ENCODE measurements at places on chromosomes 3 and 15.

GRCh38 chr3:117958027-117958426 is 1076.6 kb downstream of the IGSF11 start:
- no peak for DNase-seq

- no peak for DNase-seq
These were observed 31.9 kb downstream of the SEC61A1 start for GRCh38 chr3:128083980-128084674.

- no peak for DNase-seq
These were observed 42.4 kb downstream of the FBN1 start for GRCh38 chr15:48603123-48603500.

GRCh38 chr3:48039487-48040190 is 23.4 kb upstream of the MAP4 start:
- DNase-seq, result no peak

- DNase-seq, result no peak
These were observed 44.9 kb upstream of the SEC13 start for GRCh38 chr3:10365791-10366190.

GRCh38 chr3:56282341-56282740 is 185.9 kb downstream of the ERC2 start:
- no peak for DNase-seq

GRCh38 chr3:157175691-157176507 is 16.0 kb upstream of the CCNL1 start:
- DNase-seq, result no peak

- no peak for DNase-seq
These were observed 102.1 kb downstream of the VGLL4 start for GRCh38 chr3:11541321-11542303.

DNA sequence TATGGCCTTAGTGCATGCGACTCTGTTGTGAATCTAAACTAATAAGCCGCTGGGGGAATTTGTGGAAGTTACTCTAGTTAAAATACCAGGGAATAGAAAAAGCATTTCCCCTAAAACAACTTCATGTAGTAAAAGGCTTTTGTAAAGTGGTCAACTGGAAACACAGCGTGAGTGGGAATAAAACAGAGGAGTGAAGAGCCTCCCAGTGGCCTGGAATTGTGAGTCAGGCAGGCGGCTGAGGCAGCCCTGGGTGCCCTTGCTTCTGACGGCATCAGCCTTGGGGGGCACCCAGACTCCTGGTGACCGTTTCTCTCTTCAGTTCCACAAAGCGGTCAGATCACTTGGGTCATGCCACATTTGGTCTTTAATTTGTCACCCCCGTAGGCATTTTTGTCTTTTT is 108.4 kb downstream of the GHSR start:
- DNase-seq, result no peak

- DNase-seq, result no peak
These were observed 99.7 kb upstream of the LRRC3B start for GRCh38 chr3:26522919-26523318.

DNA sequence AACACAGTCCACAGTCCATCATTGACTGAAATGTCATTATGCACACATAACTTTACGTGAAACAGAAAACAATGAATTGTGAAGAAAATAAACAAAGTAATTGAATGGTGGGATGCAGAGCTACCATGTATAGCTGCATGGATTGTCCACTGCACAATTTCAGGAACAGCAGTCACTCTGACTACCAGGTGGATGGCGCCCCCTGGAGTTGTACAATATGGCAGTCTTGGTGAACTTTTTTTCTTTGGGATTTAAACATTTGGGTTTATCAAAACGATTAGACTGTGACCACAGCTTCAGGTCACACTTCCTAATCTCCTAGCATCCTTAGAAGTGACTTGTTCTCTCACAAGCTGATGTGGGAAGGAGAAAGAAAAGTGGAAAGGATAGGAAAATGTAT is 48.9 kb upstream of the TCF12 start:
- no peak for DNase-seq

- no peak for DNase-seq
These were observed 80.8 kb upstream of the SNTN start for GRCh38 chr3:63571682-63572081.

DNA sequence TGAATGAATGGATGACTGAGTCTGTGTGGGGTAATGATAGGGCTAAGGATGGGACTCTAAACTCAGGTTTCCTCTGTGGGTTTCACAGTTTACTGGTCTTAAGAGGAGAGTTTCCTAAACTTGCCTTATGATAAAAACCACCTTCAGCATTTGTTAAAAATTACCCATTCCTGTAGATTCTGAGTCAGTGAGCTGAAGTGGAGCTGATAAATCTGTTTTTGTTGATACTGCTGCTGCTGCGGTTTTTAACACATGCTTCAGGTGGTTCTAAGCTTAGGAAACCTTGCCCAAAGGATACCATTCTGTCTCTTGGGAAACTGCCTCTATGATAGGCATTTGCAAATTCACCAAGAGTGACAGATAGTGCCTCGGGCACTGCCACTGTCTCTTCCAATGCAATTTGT is 52.6 kb downstream of the MECOM start:
- DNase-seq, result no peak

GRCh38 chr15:73320619-73321180 is 48.1 kb downstream of the HCN4 start:
- DNase-seq, result no peak

GRCh38 chr3:24713516-24713915 is 218.9 kb upstream of the THRB start:
- no peak for DNase-seq

DNA sequence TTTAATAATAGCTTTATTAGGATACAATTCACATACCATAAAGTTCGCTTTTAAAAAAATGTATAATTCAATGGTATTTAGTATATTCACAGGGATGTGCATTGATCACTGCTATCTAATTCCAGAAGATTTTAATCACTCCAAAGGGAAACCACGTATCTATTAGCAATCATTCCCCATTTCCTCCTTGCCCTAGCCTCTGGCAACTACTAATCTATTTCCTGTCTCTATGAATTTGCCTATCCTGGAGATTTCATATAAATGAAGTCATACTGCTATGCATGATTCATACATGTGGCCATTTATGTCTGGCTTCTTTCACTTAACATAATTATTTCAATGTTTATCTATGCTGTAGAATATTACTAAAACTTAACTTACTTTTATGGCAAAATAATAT is 32.0 kb upstream of the CASR start:
- no peak for DNase-seq

GRCh38 chr3:64799606-64800005 is 111.8 kb upstream of the ADAMTS9 start:
- no peak for DNase-seq

DNA sequence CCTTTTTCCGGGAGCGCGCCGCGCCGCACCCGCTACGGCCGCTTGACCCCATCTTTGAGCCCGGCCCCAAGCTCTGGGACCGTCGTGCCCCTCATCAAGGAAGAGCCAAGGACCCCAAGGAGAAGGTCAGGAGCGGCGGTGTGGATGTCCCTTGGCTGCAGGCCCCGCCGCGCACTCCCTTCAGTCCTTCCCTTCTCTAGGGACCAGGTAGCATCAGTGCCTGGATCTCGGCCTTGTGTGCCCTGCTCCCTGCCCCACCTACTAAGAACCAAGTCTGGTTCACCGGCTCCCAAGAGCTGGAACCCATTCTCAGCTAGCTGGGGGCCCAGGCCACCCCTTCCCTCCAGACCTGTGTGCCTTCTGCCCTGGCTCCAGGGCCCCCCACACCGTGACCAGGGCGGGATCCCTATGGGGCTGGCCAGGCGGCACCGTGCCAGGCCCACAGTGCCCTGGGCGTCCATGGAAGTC is 69.3 kb upstream of the CGNL1 start:
- no peak for DNase-seq

DNA sequence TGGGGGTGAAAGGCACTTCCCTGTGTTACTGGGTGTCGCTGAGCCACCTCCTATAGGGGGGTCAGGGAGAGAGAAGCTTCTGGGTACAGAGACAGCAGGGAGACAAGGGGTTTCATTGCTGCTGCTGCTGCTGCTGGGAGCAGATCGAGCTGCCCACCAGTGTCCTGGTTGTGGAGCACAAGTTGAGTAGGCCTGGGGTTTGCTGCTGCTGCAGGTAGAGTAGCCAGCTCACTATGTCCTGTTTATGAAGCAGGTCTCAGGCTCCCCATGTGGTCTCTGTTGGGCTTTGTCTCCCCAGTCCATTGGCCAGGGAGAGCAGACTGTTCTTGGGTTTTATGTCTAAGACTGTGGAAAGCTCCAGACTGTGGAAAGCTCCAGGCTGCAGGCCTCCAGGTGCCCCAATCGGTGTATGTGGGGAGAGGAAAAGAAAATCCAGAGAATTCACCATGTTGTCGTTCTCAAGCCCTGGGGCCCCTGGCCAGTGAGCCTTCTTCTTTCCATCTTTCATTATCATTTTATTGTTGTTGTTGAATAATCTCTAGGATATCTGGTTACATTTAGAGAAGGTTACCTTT is 157.8 kb downstream of the ADAMTS17 start:
- no peak for DNase-seq

GRCh38 chr3:53382106-53382505 is 34.8 kb upstream of the DCP1A start:
- DNase-seq, result no peak

GRCh38 chr3:61060411-61060861 is 190.8 kb downstream of the FHIT start:
- no peak for DNase-seq

- DNase-seq, result no peak
These were observed at the start of gene LAMB2 for GRCh38 chr3:49132437-49133225. Gene LAMB2 (minus strand): TSS chr3:49133050. CDS start chr3:49132867, 183 bp downstream.

DNA sequence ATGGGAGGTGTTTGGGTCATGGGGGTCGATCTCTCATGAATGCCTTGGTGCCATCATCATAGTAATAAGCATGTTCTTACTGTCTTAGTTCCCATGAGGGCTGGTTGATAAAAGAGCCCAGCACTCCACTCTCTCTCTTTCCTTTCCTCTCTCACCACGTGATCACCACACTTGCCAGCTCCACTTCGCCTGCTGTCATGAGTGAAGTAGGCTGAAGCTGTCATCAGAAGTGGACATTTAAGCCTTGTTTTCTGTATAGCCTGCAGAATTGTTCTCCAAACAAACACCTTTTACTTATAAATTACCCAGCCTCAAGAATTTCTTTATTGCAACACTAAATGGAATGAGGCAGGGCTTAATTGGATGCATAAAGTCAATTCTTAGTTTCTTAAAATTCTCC is 6.1 kb downstream of the OR5H1 start:
- no peak for DNase-seq

DNA sequence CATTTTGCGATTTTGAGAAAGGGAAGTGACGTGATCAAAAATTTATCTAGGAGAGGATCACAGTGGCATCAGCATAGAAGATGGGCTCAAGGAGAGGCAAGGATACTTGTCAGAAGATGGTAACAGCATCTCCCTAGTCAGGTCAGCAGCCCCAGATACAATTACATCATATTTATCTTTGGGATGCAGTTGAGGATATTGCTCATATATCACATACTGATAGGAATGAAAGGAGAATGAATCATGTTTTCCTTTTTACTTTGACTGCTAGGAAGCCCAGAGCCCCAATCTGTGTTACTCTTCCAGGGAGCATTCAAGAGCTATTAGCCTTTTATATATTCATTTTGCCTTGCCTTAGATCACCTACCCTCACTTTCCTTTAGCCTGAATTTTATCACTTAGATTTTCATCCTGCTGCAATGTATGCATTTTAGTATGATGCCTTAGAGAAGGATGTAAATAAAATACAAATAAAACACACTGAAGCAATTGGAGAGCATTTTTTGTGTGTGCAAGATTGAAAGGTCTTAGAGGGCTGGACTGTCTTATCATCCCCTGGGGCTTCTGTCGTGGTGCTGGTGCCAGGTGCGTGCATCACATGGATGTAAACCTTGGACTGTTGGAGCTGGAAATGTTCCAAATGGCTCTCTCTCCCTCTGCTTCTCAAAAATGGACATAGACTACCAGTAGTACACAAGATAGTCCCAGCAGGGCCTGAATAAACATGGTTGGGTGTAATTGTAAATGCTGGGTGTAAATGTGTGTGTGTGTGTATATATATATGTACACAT is 40.3 kb downstream of the CORO2B start:
- DNase-seq, result no peak

DNA sequence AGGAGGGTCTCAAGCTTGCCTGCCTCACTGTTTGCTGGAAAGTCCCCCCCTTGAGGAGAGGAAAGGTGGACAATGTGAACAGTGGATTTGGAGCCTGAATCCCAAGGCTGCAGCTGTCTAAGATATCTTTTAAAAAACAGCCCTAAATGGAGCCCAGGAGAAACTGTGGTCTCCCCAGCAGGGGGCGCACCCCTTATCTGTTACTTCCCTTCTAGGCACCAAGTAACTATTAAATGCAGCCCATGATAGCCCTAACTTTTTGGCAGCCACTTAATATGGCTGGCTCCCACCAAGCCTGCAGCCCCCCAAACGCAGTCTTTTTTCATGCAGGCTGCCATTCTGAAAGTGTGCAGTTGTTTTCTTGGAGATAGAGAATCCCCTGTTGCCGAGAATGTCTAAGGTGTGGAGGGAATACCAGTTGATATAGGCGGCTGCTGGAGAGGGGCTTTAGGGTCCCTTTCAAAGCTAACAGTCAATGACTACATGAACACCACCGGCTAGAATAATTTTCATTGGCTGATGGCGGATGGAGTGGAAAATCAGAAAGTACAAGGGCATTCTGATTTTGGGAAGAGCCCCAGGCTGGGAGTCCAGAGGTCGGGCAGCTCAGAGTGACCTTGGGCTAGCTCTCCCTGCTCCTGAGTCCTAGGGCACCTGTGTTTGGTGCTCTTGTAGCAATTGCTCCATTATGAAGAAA is 1.3 kb downstream of the RHCG start:
- no peak for DNase-seq

GRCh38 chr3:71430941-71431552 is 152.5 kb downstream of the FOXP1 start:
- DNase-seq, result no peak

GRCh38 chr15:29142129-29142747 is 127.4 kb downstream of the NSMCE3 start:
- DNase-seq, result no peak

DNA sequence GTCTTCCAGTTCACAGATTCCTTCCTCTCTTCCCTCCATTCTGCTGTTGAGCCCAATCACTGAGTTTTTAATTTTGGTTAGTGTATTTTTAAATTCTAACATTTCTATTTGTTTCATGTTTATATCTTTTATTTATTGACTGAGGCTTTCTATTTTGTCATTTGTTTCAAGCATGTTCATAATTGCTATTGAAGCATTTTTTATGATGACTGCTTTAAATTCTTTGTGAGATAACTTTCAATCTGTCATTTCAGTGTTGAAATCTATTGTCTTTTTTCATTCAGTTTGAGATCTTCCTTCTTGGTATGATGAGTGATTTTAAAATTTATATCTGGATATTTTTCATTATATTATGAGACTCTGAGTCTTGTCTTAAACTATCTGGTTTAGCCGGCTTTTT is 192.3 kb downstream of the RPLP1 start:
- no peak for DNase-seq

DNA sequence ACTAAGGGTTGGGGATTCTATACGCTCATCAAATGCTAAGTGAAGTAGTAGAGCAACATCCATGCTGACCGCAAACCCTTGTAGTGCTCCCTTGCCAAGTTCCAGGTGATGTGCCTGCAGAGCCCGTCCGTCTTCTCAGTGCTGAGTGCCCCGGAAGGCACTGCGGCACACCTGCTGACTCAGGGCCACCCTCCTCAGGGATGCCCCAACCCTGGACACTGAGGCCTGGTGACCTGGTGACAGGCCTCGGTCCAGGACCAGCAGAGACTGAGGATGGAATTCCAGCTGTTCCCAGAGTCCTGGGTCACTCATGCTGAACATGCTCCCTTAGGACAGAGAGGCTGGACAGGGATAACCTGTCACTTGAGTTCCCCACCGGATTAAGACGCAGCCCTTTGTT is 422.5 kb downstream of the OCA2 start:
- DNase-seq, result no peak
